Eye (tissue), 1 donor: ENCODE measurements at places on chromosomes 5 and 9.

- DNase-seq: no peak
Measured at GRCh38 chr5:132203464-132203818, 24.2 kb downstream of the P4HA2 start.

DNA sequence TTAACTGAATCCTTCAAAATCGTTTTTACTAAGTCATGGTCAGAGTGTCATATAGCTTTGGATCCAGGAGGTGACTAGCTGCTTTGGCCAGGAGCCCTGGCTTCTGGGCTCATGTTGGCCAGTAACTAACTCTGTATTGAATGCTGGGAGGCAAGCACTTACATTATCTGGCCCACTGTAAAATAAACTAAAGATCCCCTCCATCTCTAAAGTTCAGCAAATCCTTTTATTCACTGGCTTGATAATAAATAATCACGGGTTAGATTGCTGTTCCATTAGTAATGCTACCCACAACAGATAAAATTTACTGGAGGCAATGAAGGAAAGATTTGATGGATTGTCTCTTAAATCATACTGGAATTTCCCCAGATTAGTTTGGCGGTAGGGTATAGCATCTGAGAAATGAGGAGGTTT, 382.2 kb upstream of the TLE4 start:
- DNase-seq: no peak

- no peak for DNase-seq
Measured at GRCh38 chr9:2228641-2229040, 213.5 kb downstream of the SMARCA2 start.

DNA sequence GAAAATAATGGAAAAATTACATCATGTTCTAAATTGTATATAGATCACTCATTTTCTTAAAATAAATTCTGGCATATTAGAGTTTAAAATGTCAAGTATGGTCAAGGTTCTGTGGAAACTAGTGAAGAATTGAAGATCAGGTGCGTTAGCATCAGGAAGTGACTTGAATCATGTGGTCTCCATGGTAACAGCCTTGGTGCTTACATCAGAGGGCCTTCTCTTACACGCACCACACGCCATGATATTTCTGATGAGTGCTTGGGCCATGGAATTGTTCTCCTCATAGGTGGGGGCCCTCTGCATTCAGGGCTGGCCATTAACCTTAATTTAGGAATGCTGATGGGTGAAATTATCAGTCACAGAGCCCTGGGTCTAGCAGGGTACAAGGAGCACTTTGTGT, 288.1 kb upstream of the EFNA5 start:
- no peak for DNase-seq

GRCh38 chr9:123343443-123344191, 12.4 kb upstream of the CRB2 start:
- no peak for DNase-seq
